ENCODE measurements at places on chromosomes 6 and 20. TPM values are rescaled to one million over a fixed set of nuclear protein-coding genes. Genes with fewer than 3 reads are reported as not detected.
A peak's percentile ranks its signal among the peaks of the same experiment; 100 is the strongest.

EPPIN gene
- not detected for total RNA-seq

RIPPLY2 gene
- total RNA-seq = not detected

SLC13A3 gene
- total RNA-seq = not detected

PRDM13 gene
- total RNA-seq = not detected

CLIC5 gene
- total RNA-seq = 7.4 TPM

GRCh38 chr20:1225783-1226654 lies at the start of gene RAD21L1:
Gene RAD21L1, plus strand, starts transcription at chr20:1226044. Its CDS starts 2,410 bp downstream, at chr20:1228454.
- peak; percentile 84 for DNase-seq

- no peak for DNase-seq
These were observed 133.8 kb downstream of the BTBD3 start for GRCh38 chr20:12051206-12052163.

GRCh38 chr6:161917645-161918044 lies 643.8 kb upstream of the AGPAT4 start:
- no peak for DNase-seq

GRCh38 chr6:139868576-139868975 lies 494.1 kb upstream of the CITED2 start:
- DNase-seq = no peak

- DNase-seq = no peak
These were observed 223.3 kb upstream of the STXBP5 start for GRCh38 chr6:146980900-146981329.

DNA sequence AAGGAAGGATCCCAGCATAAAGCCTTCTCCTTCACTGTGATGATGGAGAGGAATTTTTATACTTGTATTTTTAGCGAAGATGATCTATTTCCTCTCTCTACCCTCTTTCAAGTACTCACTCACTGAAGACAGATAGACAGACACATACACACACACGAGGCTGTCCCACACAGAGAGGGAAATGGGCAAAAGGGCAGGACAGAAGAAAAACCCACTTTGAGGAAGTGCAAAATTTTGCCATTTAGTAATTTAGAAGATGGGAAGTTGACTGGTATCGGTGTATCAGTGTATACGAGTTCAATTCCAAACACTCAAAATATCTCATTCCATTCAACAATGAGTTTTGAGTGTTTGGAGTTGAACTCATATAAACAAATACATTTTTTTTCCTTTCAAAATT lies 30.9 kb downstream of the HEBP2 start:
- no peak for DNase-seq

- no peak for DNase-seq
These were observed 117.2 kb downstream of the OTOR start for GRCh38 chr20:16865406-16865805.

GRCh38 chr20:2114127-2114959 lies 12.7 kb downstream of the STK35 start:
- no peak for DNase-seq

All from activated CD4-positive, alpha-beta memory T cell treated with anti-CD3 and anti-CD28 coated beads, Interleukin-2, amount 10 ng/mL, durations not matched to agents 7 days and 5 days (primary cell).